Tongue (tissue), 3 donors: ENCODE measurements at places on chromosomes 2 and 18.

DNA sequence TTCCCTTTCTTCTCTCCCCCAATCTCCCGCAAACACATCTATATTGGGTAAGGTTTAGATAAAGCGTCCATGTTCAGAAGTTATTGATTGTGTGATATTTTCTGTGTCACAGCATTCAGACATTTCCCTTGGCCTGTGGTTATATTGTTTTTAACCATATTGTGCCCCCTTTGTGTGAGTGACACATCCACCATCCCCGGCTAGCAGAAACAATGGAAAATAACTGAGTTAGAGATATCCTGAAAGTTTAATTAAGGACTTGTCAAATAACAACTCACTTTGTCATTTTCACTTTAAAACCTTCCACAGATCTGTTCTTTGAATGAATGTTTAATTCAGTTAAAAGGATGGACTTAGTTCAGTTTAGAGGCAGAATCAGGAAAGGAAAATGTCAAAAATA is 151.0 kb downstream of the KCNJ3 start:
- no peak for DNase-seq

- DNase-seq: peak; percentile 80
Observed at GRCh38 chr2:241812730-241813643, 4.0 kb downstream of the NEU4 start.

DNA sequence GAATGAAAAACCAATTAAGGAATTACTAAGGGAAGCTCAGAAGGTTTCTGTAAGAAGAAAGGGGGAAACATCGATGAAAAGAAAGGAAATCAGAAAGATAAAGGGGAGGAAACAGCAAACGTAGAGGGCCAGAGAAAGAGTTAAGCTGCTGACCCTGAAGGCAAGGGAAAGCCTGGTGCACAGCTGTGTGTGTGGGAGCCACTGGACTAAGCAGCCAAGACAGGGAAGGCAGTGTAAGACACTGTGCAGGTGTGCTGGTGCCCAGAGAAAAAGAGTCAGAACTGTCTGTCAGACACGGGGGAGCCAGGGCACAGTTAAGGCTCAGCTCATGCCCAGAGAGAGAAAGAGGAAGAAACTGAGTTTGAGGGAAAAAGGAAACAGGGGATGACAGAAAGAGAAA is 104.0 kb downstream of the HIBCH start:
- DNase-seq: no peak

DNA sequence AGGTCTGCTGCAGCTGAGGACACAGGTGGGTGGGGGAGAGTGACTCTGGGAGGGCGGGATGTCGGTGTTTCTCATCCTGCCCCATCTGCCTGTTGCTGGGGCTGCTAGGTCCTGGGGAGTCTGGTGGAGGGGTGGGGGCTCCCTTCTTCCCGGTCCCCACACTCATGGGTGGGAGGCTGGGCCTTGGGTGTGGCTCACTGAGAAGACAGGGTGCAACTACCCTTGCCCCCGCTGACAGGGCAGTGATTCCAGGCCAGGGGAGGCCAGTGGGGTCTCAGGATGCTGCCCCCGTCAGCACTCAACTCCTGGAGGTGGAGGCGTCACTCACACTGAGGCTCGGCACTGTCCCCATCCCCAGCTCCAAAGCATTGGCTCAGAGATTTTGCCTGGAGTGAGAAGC is 7.7 kb upstream of the NFATC1 start:
- DNase-seq: no peak

GRCh38 chr18:24023185-24023814 is 8.7 kb downstream of the TTC39C start:
- DNase-seq: peak; percentile 35

- no peak for DNase-seq
Observed at GRCh38 chr2:221390878-221391277, 181.2 kb downstream of the EPHA4 start.
